Epithelial cell of esophagus (primary cell): ENCODE measurements at places on chromosomes 1 and 21.

GRCh38 chr1:27564710-27565649 is 39.0 kb downstream of the AHDC1 start:
- DNase-seq: no peak

GRCh38 chr1:148353461-148354283 is 129.4 kb downstream of the PPIAL4G start:
- peak; percentile 85 for DNase-seq

DNA sequence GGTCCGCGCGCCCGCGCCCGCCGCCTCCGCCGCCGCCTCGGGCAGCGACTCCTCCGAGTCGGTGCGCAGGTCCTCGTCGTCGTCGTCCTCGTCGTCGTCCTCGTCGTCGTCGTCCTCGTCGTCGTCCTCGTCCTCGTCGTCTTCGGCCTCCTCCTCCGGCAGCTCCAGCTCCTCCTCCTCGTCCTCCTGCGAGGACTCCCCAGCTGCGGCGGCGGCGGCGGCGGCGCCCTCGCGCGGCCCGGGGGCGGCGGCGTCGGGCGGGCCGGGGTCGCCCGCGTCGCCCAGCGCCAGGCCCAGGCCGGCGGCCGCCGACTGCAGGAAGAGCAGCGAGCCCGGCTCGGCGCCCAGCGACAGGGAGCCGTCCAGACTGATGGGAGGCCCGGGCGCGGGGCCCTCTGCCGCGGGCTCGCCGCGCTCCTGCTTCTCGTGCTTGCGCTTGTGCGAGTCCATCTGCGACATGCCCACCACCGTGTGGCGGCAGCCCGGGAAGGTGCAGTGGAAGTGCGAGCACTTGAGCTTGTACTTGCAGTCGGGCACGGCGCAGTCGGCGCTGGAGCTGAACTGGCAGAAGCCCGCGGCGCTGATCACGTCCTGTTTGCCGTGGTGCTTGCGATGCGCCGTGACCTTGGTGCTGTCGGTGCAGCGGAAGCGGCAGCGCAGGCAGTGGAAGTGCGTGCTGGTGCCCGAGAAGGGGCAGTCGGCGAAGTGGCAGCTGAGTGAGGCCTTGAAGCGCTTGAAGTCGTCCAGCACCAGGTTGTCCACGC is 157.3 kb downstream of the CASZ1 start:
- no peak for DNase-seq

DNA sequence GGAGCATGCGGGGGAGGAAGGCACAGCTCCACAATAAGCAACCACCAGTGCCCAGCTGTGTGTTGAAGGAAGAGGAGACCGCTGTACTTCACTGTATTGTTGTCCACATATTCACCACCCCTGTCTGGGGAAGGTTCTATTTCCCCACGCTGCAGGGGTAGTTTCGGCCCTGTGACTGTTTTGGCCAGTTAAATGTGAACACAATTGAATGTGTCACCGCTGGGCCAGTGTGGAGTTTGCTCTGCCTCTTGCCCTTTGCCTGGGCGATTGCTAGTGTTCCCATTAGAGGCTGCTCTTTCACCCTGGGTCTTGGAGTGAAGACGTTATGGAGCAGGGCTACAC is 32.6 kb downstream of the UBE4B start:
- DNase-seq: no peak

- DNase-seq: no peak
These were observed 9.9 kb upstream of the TSNAX start for GRCh38 chr1:231518485-231519034.

GRCh38 chr1:200624679-200625335 is 4.3 kb upstream of the KIF14 start:
- peak; percentile 61 for DNase-seq

DNA sequence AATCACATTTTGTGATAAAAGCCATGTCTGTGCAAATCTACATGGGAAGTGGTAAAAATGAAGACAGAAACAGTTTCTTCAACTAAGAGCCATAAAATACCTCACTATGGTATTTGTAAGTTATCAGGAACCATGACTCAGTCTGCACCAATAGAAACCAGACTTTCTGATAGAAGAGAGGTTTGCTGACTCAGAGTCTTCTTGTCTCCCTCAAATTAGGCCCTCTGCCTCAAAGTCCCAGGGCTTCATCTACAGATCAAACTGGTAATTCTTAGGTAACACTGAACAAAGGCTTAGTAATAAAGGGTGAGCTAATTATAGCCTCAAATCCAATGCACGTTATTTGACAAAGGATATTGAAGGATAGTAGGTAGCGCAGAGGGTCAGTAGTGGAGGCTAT is 30.9 kb upstream of the SSX2IP start:
- peak; percentile 72 for DNase-seq

GRCh38 chr1:151993734-151994496 is at the start of gene S100A10:
TSS of gene S100A10 (minus strand) at chr1:151993859. CDS start at chr1:151986230, 7,629 bp downstream.
- peak; percentile 88 for DNase-seq

GRCh38 chr1:246365708-246366107 is 141.4 kb downstream of the SMYD3 start:
- no peak for DNase-seq

DNA sequence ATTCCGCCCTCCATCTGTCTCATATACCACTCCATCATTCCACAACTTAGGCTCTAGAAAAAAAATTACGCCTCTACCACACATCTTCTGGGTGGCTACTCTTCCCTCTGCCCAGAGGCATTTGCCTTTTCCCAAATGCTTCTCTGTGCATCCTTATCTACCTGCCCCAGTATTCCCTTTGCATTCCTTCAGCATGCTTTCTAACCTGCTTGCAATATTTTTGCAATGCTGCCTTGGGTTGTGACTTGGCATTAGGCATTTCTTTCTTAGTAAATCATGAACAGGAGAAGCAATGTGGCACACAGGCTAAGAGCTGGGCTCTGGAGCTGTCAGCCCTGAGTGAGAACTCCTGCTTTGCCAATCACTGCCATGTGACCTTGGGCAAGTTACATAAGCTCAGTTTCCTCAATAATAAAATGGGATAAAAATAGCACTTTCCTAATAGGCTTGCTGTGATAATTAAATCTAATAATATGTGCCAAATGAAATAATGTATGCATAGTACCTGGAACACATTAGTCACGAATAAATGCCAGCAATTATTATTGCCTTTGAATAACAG is 276.0 kb downstream of the ASTN1 start:
- DNase-seq: no peak

GRCh38 chr1:112904071-112904830 is 51.7 kb downstream of the SLC16A1 start:
- DNase-seq: peak; percentile 98

GRCh38 chr1:72221811-72222210 is 60.5 kb downstream of the NEGR1 start:
- DNase-seq: no peak

GRCh38 chr1:54582566-54583306 is 34.7 kb downstream of the ACOT11 start:
- DNase-seq: no peak

DNA sequence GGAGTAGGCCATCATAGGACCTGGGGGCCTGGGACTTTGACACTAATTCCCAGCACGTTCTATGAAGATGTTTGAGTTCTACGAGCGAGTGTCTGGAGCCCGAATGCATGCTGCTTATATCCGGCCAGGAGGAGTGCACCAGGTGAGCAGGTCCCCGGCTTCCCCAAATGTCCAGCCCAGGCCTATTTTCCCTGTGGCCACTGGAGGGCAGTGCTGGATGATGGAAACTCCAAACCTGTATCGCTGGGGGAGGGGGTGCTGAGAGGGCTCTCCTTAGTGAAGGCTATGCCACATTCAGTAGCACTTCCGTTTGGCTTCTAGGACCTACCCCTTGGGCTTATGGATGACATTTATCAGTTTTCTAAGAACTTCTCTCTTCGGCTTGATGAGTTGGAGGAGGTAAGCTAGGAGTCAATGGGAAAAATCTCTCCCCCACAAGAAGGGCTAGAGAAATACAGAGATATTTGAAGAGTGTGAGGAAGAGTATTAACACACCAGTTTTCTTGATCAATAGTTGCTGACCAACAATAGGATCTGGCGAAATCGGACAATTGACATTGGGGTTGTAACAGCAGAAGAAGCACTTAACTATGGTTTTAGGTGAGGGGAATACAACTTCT is 5.2 kb upstream of the FCER1G start:
- DNase-seq: peak; percentile 76

DNA sequence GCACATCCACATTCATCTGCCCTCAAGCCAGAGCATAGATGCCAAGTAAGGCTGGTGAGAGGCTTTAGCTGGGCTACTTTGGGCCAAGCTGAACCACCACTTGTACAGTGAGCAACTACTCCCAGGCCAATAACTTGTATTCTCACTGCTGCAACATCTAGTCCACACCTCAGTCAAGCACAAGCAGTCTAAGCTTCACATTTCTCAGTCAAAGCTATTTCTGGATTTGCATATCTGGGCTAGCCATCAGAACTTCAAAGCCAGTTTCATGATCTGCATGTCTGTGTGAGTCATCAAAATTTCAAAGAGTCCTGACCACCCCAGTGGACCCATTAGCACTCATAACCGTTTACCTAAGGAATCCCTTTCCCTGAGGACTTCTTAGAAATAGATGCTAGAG is 77.7 kb upstream of the DIRAS3 start:
- no peak for DNase-seq

- DNase-seq: no peak
These were observed 268.3 kb downstream of the HHIPL2 start for GRCh38 chr1:222279591-222279990.

DNA sequence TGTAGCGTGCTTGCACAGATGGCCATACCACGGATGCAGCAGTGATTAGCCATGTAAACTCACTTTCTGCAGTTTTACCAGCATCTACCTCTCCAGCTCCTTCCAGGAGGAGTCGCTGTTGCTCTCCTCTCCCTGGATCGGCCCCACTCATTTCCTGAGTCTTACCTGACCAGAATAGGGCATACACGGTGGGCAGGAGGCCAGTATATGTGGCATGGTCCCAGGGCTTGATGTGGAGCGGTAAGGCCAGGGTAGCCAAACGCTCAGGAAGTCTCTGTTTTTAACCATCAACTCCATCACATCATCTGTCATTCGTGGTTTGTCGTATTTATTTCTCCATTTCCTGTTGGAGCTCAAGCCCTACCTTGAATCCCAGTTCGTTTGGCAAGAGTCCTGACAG is 163.4 kb upstream of the USP24 start:
- peak; percentile 54 for DNase-seq

- no peak for DNase-seq
These were observed 19.8 kb downstream of the PGM1 start for GRCh38 chr1:63612971-63613370.

DNA sequence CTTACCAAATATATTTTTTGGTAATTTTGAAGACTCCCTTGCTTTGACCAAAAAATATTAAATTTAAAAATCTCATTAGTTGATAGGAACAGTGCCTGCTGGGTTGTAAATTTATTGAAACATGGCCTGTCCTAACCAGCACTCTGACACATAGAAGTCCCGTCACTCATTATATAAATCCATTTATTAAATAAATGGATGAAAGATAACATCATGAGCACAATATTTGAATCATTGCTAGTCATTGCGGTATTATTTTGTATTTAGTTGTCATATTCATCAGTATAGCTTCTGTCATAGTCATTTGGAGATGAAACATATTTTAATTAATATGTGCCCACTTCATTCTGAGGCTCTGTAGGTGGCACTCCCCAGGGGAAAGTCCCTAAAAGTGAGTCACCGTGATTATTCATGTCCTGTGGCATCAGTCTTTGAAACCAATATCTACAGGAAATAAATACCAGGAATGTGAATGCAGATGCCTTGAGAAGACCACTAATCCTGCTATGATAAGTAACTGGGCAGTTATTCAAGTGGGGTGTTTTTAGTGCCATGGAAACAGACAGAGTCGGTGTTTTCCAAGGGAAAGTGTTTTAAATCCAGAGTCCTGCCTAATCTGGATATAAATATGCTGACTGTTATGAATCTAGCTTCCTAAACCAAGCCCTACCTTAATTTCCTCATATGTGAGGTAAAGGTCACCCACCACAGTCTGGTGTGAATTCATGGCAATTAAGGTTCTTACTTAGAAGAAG is 302.0 kb downstream of the DUSP10 start:
- DNase-seq: peak; percentile 96

DNA sequence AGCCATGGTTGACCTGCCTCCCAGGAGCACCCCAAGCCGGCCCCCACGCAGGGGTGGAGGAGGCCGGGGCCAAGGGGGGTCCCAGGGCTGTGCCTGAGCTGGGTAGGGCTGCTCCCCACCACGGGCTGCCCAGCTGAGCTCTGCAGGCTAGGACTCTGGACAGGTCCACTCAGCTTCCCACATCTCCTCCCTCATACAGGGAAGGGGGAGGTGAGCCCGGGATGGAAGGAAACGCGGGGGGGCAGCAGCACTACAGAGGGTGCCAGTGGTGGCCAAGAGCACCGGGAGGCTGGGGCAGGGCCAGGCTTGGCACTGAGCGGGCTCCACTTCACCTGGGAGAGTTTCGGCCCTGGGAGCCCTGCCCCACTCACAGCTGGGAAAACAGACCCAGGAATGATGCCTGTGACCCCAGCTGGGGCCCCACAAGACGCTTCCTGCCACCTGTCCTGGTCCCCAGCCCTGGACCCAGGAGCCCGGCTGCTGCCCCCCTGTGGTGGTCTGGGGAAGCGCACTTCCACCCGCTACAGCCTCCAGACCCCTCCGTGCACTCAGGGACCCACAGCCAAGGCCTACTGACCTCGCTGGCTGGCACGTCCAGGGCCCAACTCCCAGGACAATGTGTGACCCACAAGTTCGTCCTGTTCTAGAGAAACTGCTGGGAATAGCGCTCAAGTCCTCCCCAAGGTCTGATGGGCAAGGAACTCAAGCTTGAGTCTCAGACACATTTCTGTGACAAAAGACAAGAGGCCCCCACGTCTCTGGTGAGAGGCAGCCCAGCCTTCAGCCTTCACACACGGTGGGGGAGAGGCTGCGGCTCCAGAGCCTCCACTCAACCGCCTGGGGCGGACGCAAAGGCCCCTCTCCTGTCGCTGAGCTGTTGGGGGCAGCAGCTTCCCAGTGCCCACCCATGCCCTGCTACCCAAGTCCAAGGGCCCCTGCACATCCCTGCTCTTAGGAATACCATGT is 3.0 kb downstream of the AURKAIP1 start:
- peak; percentile 51 for DNase-seq

DNA sequence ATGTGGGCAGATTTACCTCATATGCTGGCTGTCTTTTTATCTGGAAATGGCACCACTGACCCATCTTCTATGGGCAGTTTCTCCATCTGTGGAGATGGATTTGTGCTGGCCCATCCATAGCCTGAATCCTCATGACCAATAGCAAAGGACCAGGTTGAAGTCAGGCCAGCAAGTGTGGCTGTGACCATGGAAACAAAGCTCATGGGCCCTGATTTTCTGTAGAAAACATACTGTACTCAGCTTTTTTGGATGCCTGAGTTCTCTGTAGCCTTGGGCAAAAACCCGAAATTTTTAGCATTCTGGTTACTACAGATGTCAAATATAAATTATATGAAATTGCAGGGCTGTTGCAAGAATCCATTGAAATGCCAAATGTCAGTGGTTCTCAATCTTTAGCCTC is 155.0 kb downstream of the PLXNA2 start:
- no peak for DNase-seq

GRCh38 chr1:203867802-203868201 is 6.4 kb downstream of the SNRPE start:
- peak; percentile 19 for DNase-seq

DNA sequence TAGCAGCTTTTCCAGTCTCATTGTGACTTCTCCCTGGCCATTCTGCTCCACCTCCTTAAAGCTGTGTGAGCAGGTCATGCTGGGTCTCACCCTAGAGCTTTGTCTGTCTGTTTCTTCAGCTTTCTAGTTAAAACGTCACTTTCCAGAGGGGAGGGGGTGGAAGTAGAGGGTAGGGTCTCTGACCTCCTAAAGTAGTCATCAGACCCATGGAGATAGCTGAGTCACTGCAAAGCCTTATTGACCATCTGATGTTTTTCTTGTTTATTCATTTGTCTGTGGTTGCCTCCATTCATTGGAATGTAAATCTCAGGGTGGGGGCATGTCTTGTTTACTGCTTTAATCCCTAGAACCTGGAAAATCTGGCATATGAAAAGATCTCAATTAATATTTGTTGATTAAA is 52.7 kb downstream of the ELF3 start:
- no peak for DNase-seq
